Thyroid gland (tissue), 4 donors: ENCODE measurements at places on chromosomes 6 and 20.

GRCh38 chr20:47957135-47957534 lies 171.9 kb upstream of the SULF2 start:
- no peak for DNase-seq

- no peak for DNase-seq
Observed at GRCh38 chr6:44534291-44534690, 146.8 kb downstream of the CDC5L start.

DNA sequence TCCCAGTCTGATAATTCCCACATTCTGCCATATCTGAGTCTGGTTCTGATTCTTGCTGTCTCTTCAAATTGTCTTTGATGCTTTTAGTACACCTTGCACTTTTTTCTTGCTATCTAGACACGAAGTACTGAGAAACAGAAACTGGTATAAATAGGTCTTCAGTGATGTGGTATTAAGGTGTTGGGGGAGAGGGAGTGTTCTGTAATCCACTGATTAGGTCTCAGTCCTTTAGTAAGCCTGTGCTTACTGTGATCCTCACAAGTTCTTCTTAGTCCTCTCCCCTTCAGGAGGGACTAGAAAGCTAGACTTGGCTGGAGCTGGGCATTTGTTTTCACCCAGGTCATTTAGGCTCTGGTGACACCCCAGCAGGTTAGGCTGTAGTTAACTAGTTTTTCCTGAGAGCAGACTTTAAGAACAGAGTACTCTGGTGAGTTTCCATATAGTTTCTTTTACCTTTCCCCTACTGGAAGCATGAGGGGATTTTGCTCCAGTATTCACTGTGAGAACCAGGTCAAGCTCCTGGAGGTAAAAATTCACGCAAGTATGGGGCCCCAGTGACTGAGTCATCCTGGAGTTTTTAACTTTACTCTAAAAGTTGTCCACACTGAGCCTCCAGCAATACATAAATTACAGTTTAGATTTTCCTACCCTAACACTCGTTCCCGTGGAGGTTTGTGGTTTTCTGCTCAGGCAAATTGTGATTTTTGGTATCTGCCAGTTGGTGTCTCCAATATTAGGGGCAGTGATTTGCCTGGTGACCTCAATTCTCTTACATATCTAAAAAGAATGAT lies 154.6 kb downstream of the CDKAL1 start:
- no peak for DNase-seq

DNA sequence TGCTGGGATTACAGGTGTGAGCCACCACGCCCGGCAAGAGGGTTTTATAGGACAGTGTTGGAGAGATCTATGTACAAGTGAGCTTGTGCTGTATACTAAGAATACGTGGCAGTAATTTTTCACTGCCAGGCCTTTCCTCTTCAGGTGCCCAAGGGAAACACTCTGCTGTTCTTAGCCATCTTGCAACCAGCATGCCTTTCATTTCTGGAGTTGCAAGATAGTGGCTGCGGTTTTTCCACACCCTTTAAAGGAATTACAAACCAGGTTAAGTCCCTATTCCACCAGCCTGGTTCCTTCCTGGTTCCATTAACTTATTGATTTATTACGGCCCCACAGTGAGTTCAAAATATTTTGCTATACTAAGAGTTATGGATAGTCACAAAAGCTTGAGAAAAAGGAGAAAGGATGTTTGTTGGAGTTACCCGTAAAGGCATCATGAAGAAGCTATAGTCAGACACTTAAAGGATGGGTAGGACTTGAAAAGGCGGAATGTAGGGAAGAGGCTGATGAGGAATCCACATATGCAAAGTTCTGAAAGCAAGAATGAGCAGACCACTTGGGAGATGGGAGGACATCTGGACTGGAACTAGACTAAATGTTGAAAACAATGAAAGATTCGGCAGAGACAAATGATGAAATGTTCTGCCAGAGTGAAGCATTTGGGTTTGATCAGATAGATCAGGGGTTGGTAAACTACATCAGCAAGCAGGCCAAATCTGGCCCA lies 61.4 kb upstream of the ASIP start:
- no peak for DNase-seq
